Chondrocyte (in vitro differentiated cells): ENCODE measurements at places on chromosomes 7 and 10.
A peak's percentile ranks its signal among the peaks of the same experiment; 100 is the strongest.

DNA sequence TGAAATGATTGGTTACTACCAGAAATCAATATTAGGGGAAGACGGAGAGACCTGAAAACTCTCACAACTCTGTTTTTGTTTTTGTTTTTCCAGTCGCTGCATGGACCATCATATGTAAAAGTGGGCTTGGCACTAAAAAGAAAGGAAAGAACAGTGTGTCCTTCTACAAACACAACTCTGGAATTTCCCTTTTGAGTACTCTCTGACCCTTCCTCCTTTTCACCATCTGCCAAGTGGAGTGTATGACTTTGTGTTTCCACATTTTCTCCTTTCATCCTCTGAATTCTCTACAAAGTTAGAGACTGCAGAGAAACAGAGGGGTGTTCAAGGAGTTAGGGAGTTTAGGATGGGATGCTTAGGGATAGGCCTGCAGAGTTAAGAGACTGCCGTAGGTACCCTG, 92.0 kb downstream of the MDFIC start:
- no peaks in the 10 kb centered on the region for H3K27me3 ChIP-seq
- no peak for DNase-seq
- H3K4me3 ChIP-seq, result no peak overlapping the region
- no peak overlapping the region for H3K27ac ChIP-seq
- H3K4me1 ChIP-seq, result peaks cover 18% of the 10 kb centered on the region

GRCh38 chr10:78763234-78763633, 305.5 kb upstream of the ZMIZ1 start:
- H3K4me1 ChIP-seq, result peaks cover 17% of the 10 kb centered on the region
- no peaks in the 10 kb centered on the region for H3K27me3 ChIP-seq
- H3K36me3 ChIP-seq, result no peaks in the 10 kb centered on the region
- H3K4me3 ChIP-seq, result no peak overlapping the region

- H3K36me3 ChIP-seq, result no peaks in the 10 kb centered on the region
- H3K27me3 ChIP-seq, result no peaks in the 10 kb centered on the region
- H3K4me1 ChIP-seq, result peaks cover 51% of the 10 kb centered on the region
- no peak for DNase-seq
- H3K4me3 ChIP-seq, result no peak overlapping the region
Observed at GRCh38 chr10:60339757-60340156, 49.9 kb downstream of the ANK3 start.

GRCh38 chr10:34320265-34320664, 494.8 kb downstream of the PARD3 start:
- no peak for DNase-seq
- H3K4me3 ChIP-seq, result no peak overlapping the region
- H3K4me1 ChIP-seq, result peaks cover 28% of the 10 kb centered on the region
- no peaks in the 10 kb centered on the region for H3K27me3 ChIP-seq

- no peak overlapping the region for H3K27ac ChIP-seq
- no peaks in the 10 kb centered on the region for H3K27me3 ChIP-seq
- peaks cover 74% of the 10 kb centered on the region for H3K4me1 ChIP-seq
- H3K36me3 ChIP-seq, result peaks cover 26% of the 10 kb centered on the region
Observed at GRCh38 chr10:122144199-122144598, 126.9 kb upstream of the BTBD16 start.

DNA sequence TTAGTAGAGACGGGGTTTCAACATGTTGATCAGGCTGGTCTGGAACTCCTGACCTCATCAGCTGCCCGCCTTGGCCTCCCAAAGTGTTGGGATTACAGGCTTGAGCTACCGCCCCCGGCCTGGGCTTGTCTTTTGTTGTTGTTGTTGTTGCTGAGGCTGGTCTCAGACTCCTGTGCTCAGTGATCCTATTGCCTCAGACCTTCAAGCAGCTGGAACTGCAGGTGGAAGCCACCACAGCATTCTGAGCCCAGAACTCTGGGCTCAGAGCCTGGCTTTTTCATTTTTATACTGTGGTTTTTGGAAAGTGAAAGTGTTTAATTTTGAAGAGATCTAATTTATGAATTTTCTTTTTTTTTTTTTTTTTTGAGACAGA, 16.2 kb upstream of the DNAJB6 start:
- no peak for DNase-seq
- peaks cover 6% of the 10 kb centered on the region for H3K4me1 ChIP-seq
- peak overlapping the region; percentile 63 for H3K27ac ChIP-seq
- H3K36me3 ChIP-seq, result no peaks in the 10 kb centered on the region

GRCh38 chr7:154287356-154287755, 235.2 kb downstream of the DPP6 start:
- no peaks in the 10 kb centered on the region for H3K27me3 ChIP-seq
- no peak overlapping the region for H3K4me3 ChIP-seq
- H3K27ac ChIP-seq, result no peak overlapping the region
- no peaks in the 10 kb centered on the region for H3K4me1 ChIP-seq

- DNase-seq, result peak; percentile 34
- no peaks in the 10 kb centered on the region for H3K36me3 ChIP-seq
- peaks cover 3% of the 10 kb centered on the region for H3K27me3 ChIP-seq
- no peaks in the 10 kb centered on the region for H3K4me1 ChIP-seq
Observed at GRCh38 chr7:128889121-128889520, 21.4 kb downstream of the KCP start.

DNA sequence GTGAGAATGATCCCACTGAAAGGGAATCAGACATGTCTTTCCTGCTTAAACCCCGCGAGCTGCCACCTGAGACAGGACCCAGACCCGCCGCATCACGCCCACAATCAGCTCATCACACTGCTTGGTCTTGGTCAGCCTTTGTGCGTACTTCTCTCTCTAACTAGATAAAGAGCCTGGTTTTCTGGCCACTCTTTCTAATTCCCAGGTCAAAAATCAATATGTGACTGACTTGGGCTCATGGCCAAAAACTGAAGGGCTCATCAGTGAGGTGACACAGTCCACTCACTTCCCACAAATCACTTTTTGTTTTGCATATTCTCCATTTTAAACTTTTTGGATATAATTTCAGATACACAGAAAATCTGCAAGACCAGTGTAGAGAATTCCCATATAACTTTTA, 247.3 kb downstream of the DIP2C start:
- no peak overlapping the region for H3K4me3 ChIP-seq
- no peak overlapping the region for H3K27ac ChIP-seq
- DNase-seq, result no peak
- peaks cover 16% of the 10 kb centered on the region for H3K36me3 ChIP-seq
- no peaks in the 10 kb centered on the region for H3K27me3 ChIP-seq
